ENCODE measurements at places on chromosomes 3 and 15.

- DNase-seq, result no peak
Observed at GRCh38 chr3:5563537-5564277, 376.2 kb downstream of the EDEM1 start.

GRCh38 chr3:43726521-43726920 is 35.8 kb downstream of the ABHD5 start:
- no peak for DNase-seq

GRCh38 chr15:90638963-90639362 is 78.2 kb upstream of the BLM start:
- no peak for DNase-seq

- DNase-seq, result no peak
Observed at GRCh38 chr15:28896951-28897350, 11.2 kb downstream of the APBA2 start.

- no peak for DNase-seq
Observed at GRCh38 chr3:196197524-196197923, 13.7 kb downstream of the ZDHHC19 start.

DNA sequence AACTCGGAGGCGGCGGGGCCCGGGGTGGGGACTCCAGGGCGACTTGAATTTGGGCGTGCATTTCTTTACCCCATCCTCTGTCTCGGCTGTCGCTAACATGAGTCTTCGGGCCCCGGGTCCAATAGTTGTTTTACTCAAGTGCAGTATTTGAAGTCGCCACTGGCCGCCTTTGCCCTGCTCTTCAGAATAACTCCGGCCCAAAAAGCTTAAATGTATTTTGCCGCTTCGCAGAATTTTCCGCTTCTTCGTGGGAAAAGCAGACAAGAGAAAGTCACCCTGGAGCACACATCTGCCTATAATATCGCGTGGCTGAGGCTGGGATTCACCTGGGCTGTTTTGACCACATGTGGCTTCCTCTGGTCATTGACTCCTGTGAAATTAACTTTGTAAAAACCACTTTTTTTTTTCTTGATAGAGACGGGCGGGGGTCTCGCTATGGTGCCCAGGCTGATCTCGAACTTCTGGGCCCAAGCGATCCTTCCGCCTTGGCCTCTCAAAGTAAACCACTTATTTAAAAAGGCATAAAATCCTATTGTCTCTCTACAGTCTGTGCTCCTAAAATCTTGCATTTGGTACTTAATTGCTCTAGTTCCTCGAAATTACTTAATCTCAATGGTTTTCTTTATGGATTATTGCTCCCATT is 676 bp downstream of the CNOT10 start:
- no peak for DNase-seq

GRCh38 chr15:38652998-38653397 is 88.4 kb upstream of the RASGRP1 start:
- DNase-seq, result peak; percentile 55

DNA sequence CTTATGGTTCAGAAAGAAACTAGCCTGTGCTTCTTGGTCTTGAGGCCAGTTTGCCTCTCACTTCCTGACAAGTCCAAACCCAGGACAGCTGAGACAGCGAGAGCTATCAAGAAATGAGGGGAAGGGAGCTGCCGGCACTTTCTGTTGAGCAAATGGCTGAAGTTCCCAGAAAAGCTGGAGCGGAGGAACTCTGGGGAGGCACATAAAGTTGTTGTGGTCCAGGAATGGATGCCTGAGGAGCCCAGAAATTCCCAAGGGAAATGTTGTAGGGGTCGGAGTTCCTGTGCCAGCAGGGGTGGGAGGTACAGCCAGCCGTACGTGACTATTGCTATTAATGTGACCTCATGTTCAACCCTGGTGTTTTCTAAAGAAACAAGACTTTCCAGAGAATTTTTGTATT is 98.8 kb upstream of the TNFAIP8L3 start:
- DNase-seq, result no peak

- no peak for DNase-seq
Observed at GRCh38 chr3:51968883-51969678, 1.8 kb upstream of the PCBP4 start.

- DNase-seq, result no peak
Observed at GRCh38 chr3:106811376-106811775, 565.9 kb upstream of the CCDC54 start.

- no peak for DNase-seq
Observed at GRCh38 chr15:79973456-79974195, 2.6 kb upstream of the BCL2A1 start.

GRCh38 chr3:10274601-10275000 is 18.1 kb downstream of the GHRL start:
- no peak for DNase-seq

GRCh38 chr3:105473521-105474223 is 107.0 kb downstream of the ALCAM start:
- DNase-seq, result no peak

GRCh38 chr3:36846406-36846805 is 82.1 kb upstream of the DCLK3 start:
- no peak for DNase-seq

DNA sequence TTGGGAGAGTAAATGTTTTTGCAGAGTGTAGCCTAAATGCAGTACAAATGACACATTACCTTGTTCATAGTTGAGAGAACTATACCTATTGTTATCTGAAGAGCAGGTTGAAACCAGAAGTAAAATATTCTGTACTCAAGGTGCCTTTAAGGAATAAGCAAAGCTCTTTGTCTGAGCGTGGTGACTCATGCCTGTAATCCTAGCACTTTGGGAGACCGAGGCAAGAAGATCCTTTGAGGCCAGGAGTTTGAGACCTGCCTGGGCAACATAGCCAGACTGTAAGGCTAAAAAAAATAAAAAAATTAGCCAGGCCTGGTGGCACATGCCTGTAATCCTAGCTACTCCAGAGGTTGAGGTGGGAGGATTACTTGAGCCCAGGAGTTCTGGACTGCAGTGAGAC is 2.2 kb upstream of the RNF13 start:
- no peak for DNase-seq

DNA sequence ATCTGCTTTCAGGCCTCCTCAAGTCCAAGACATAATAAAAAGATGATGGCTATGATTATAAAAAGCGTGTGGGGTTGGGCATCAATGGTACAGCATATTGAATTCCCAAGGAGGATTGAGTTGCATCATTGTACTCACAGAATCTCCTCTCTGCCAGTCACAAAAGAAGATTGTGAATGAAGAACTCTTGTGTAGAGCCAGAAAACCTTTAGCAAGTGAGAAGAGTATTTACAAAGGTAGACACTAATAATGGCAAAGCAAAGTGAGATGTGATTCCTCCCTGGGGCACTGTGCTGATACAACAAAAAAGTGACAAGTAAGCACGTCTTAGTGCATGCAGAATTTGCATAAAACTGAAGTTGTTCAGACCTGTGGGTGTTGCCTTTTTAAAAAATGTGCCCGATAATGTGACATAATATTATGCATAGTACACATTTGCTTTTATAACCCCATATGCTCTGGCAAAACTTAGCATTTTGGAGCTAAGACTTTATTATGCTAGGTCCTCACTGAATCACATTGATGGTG is 291.2 kb upstream of the TBC1D5 start:
- DNase-seq, result no peak

GRCh38 chr15:64092075-64092820 is 1.4 kb downstream of the CIAO2A start:
- no peak for DNase-seq

- DNase-seq, result no peak
Observed at GRCh38 chr3:129723558-129724324, 117.3 kb upstream of the PLXND1 start.

DNA sequence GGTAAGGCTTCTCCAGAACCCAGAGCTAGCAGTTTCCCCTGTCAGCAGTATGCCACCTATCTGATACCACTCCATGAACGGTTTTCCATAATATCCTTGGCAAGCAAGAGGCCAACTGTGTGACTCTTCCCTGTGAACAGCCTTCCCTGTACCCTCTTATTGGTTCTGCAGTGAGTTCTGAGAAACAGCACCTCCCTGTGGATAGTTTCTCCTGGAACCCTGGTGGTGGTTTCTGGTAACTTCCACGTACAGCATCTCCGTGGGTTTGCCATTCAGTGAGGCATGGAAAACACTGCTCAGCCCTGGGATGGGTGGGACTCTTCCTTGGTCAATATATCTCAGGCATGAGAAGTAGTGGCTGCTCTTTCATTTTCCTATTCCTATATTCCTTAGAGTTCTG is 19.4 kb upstream of the SERPINI2 start:
- no peak for DNase-seq

DNA sequence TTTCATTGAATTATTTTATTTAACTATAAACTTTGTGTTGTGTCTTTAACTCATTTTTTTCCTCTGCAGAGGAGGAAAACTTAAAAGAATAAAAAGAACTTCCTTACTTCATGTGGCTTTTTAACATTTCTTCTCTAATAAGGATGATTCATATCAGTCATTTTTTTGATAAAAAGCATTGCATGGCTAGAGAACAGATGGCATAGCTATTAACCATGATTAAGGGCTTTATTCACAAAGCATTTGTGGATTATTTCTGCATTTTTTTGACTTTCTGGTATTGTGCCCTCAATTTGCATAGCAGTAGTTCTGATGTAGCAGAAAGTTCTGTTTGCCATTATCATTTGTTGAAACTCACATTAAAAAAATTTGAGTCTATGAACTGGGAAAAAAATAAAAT is 540.8 kb downstream of the SI start:
- DNase-seq, result no peak

GRCh38 chr3:67898916-67899315 is 244.5 kb upstream of the SUCLG2 start:
- DNase-seq, result no peak

- no peak for DNase-seq
Observed at GRCh38 chr15:50945725-50946124, 37.2 kb downstream of the AP4E1 start.

DNA sequence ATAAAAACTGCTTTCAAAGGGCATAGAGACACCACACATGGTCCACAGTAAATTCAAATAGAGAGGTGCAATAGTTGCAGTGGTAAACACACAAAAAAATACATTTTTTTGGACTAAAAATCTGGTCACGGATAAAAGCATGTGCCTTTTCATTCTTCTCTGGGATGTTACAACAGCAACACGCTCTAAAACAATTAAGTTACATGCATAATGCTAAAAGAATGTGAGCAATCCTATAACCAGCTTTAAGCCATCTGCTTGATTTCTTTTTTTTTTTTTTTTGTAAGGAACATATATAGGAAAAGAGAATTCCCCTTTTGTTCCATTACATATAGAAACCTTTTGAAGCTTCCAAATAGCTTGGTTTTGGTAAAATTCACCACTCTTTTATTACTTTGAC is 20.0 kb downstream of the WNT5A start:
- no peak for DNase-seq

- no peak for DNase-seq
Observed at GRCh38 chr15:96327155-96327741, 3.3 kb upstream of the NR2F2 start.

All from stimulated activated CD8-positive, alpha-beta memory T cell treated with anti-CD3 and anti-CD28 coated beads, Interleukin-4, amount 100 ng/mL, for 1 hour (primary cell).